DMS 273 treated with DMSO at 0.1 percent for 48 hours (cell line): ENCODE measurements at places on chromosomes 3 and 15.

GRCh38 chr3:147846293-147846692 lies 437.1 kb downstream of the ZIC1 start:
- DNase-seq = no peak

- no peak for DNase-seq
These were observed 195.4 kb upstream of the HES1 start for GRCh38 chr3:193940526-193940925.

DNA sequence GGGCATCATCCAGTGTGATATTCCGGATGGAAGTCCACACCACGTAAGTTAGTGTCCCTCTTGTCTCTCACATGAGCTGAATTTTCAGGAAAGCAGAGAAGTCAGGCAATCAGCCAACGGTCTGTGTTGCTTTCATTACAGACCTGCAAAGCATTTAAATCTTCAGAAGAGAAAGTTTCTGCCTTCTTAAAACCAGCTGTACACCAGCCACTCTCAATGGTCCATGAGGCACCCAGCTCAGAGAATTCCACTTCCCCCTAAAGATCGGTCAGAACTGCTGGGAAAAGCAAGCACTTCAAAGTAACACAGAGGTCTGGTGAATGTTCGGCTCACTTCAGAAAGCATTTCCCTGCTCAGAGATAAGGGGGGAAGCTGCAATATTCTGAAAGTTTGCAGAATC lies 903.7 kb downstream of the EPHA3 start:
- DNase-seq = no peak

GRCh38 chr3:182925330-182925943 lies 54.9 kb downstream of the DCUN1D1 start:
- DNase-seq = no peak

GRCh38 chr3:101719604-101720185 lies 4.7 kb upstream of the CEP97 start:
- DNase-seq = no peak

- no peak for DNase-seq
These were observed 18.4 kb upstream of the TSEN2 start for GRCh38 chr3:12465836-12466225.

DNA sequence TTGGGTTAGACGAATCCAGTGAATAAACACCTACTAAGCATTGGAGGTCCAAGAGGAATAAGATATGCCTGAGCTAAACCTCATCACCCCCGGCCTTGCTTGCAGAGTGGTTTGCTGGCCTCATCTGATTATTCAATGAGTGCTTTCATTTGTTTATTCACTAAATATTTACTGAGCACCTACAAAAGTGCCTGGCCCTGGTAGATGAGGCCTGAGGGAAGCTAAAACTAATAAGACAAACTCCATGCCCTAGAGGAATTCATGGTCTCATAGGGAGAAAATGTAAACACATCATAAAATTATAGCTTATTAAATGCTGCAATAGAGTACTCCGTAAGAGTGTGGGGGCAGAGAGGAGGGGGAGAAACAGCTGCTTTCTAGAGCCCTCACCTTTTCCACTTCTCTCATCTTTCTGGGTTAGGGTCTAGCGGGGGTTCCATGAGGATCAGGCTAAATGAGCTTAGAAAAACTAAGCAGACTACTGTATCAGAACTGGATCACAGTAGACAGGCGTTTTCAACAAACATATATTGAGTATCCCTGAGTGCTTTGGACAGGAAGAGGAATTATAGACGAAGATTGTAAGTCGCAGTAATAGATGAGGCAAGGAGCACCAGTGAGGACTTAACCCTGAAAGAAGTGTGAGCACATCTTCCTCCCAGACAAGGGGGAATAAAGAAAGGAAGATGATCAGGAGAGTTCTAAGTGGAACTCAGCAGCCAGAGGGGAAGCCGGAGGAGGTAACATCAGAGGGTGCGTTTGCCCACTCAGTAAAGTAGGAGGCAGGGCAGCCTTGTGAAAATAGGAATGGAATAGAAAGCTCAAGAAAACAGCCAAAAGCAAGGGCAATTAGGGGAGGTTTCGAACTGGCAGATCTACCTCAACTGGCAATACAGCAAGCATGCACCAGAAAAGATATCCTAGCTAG lies 31.5 kb upstream of the LAMP3 start:
- no peak for DNase-seq

GRCh38 chr3:50268703-50269451 lies at the start of gene SEMA3B:
SEMA3B (plus strand) TSS chr3:50269147; CDS start chr3:50269241, 94 bp downstream.
- no peak for DNase-seq

DNA sequence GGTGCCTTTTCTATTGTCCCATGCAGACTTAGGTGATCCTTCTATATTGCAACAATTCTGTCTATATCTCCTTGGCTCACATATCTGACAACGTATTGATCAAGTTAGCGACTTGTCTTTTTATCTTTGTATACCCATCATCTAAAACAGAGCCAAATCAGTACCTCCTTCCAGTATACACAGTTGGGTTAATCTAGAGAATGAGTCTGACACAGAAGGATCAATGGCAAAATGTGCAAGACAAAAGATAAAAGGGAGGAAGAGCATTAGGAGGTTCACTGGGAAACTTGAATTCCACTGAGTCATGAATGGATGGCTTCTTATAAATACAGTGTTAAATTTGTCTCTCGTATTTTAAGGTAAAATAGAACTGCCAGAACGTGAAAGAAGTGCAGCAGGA lies 6.0 kb downstream of the AADAC start:
- DNase-seq = no peak

- DNase-seq = no peak
These were observed 350.1 kb upstream of the ADAMTS9 start for GRCh38 chr3:65037861-65038260.

DNA sequence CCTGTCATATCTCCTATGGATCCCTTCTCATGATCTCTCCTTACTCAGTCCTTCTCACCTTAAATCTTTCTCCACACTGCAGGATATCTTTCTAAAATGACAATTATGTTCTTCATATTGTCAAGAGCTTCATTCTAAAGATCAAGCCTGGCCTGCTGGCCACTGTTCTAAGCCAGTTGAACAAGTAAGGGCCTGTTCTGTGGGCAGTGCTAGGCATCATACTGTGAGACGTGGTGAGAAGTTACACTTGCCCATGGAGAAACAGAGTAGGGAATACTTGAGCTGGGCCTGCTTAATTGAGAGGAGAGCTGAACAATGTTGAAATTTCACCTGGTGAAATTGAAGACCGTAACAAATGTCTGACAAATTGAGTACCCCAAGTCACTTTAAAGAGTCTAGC lies 184.1 kb upstream of the RASGRP1 start:
- DNase-seq = no peak

DNA sequence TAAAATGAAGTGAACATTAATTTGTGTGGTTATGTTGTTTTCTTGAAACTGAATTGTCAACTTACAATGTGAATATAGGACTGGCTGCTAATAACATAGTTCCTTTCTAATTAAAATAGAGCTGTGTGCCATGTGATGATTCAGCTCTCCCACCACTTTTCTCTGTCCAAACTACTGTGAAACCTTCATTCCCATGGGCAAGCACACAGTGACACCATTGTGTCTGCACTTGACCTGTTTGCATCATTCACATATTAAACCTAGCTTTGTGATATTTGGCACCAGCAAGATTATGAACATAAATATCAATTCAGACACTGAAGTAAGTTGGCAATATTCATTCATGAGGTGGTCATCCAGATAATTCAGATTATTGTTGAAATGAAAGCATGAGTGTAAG lies 78.8 kb upstream of the TCF12 start:
- DNase-seq = no peak
